ENCODE measurements at places on chromosomes 2 and 18.

DNA sequence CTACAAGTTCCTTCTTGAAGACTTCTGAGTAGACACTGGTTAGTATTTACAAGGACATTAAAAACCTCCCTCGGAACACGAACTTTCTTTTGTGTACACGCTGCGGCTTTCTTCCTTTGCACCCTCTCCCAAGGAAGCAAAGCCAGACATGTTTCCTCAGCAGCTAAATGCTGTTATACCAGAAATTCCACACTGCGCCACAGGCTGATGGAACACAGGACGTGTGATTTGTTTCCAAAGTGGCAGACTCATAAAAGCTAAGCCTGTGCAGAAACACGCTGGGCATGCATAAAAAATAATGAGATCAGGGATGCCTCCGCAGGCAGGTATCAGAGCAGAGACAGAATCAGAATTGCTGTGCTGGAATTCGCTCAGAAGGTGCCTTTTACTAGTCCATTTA, 73.0 kb upstream of the RGPD5 start:
- peaks cover 11% of the 10 kb centered on the region for H3K27me3 ChIP-seq
- peak overlapping the region; percentile 38 for H3K27ac ChIP-seq
- H3K4me3 ChIP-seq, result no peak overlapping the region
- no peak for DNase-seq
- H3K4me1 ChIP-seq, result peaks cover 20% of the 10 kb centered on the region
- H3K36me3 ChIP-seq, result no peaks in the 10 kb centered on the region

- H3K27ac ChIP-seq, result no peak overlapping the region
- no peaks in the 10 kb centered on the region for H3K36me3 ChIP-seq
- no peak overlapping the region for H3K4me3 ChIP-seq
- H3K27me3 ChIP-seq, result peaks cover 39% of the 10 kb centered on the region
- H3K4me1 ChIP-seq, result peaks cover 7% of the 10 kb centered on the region
These were observed 76.5 kb upstream of the APCDD1 start for GRCh38 chr18:10377956-10378355.

DNA sequence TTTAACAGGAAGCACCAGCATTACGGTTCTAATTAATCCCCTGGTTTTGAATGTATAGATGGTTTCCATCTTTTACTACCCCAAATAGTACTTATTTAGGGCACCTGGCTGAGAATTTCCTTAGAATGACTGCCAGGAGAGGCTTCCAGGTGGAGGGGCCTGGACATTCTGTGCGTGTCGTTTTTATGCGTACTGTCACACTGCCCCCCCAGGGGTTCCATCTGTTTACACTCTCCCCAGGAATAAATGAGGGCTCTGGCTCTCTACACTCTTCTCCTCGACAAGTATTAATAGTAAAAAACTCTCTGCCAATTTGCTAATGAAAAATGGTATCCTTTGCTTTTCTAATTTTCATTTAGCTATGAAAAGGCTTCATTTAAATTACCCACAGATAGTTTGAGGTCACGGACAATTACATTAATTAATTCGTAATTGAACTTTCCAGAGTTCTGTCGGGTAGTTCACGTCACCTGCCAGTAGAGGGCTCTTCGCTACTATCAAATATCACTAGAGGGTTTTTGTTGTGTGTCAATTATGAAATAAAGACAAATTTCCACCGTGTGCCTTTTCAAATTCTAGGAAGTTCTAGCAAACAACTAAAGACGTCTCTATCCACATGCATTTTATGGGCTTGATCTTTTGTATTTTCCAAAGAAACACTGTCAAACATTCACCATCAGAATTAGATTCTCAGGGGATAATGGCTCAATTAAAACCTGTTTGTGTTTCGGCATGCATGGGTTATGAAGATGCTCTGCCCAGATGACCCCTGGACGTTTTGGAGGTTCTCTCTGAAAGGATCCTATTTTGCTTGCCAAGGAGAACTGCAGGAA, 88.8 kb upstream of the ASB18 start:
- no peaks in the 10 kb centered on the region for H3K4me1 ChIP-seq
- no peak overlapping the region for H3K27ac ChIP-seq
- no peak overlapping the region for H3K4me3 ChIP-seq
- peaks cover 3% of the 10 kb centered on the region for H3K36me3 ChIP-seq
- no peaks in the 10 kb centered on the region for H3K27me3 ChIP-seq

DNA sequence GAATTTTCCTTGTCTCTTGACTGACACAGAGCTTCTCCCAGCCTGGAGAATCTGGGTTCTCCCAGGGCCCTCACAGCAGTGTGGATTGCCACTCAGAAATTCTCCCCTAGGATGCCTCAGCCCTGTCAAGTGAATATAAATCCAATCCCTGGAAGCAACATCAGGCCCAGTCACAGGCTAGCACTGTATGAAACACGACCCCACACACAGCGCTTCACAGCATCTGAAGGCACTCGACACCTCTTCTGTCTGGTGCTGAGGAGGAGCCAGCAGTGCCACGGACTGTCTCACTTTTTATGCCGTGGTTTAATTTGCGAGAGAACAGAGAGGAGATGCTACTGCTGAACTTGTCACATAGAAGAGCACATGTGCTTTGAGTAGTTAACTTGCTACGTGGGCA, 164.5 kb downstream of the NAPG start:
- H3K27ac ChIP-seq, result no peak overlapping the region
- no peak overlapping the region for H3K4me3 ChIP-seq
- no peaks in the 10 kb centered on the region for H3K36me3 ChIP-seq
- no peaks in the 10 kb centered on the region for H3K4me1 ChIP-seq
- no peak for DNase-seq
- H3K27me3 ChIP-seq, result peaks cover 6% of the 10 kb centered on the region

DNA sequence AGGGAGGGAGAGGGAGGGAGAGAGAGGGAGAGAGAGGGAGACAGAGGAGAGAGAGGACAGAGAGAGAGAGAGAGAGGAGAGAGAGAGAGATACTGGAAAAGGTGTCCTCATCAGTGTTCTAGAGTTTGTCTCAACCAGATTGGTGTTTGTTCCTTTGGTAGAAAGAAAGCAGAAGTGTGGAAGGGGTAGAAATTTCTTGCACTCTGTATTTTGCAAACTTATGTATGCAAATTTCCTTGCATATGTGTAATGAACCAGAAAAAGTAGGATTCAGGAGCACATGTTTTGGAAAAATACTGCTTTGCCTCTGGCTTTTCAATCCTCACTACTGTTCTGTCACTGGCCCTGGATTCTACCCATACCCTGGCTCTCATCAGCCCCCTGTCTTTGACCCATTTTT, 1.1 kb upstream of the SP140 start:
- no peaks in the 10 kb centered on the region for H3K36me3 ChIP-seq
- no peaks in the 10 kb centered on the region for H3K27me3 ChIP-seq
- peaks cover 7% of the 10 kb centered on the region for H3K4me1 ChIP-seq
- DNase-seq, result no peak

- H3K4me1 ChIP-seq, result peaks cover 13% of the 10 kb centered on the region
- peak overlapping the region; percentile 70 for H3K27ac ChIP-seq
- no peaks in the 10 kb centered on the region for H3K27me3 ChIP-seq
- H3K4me3 ChIP-seq, result no peak overlapping the region
- H3K36me3 ChIP-seq, result peaks cover 1% of the 10 kb centered on the region
- no peak for DNase-seq
These were observed 33.8 kb downstream of the LCLAT1 start for GRCh38 chr2:30480703-30481322.

DNA sequence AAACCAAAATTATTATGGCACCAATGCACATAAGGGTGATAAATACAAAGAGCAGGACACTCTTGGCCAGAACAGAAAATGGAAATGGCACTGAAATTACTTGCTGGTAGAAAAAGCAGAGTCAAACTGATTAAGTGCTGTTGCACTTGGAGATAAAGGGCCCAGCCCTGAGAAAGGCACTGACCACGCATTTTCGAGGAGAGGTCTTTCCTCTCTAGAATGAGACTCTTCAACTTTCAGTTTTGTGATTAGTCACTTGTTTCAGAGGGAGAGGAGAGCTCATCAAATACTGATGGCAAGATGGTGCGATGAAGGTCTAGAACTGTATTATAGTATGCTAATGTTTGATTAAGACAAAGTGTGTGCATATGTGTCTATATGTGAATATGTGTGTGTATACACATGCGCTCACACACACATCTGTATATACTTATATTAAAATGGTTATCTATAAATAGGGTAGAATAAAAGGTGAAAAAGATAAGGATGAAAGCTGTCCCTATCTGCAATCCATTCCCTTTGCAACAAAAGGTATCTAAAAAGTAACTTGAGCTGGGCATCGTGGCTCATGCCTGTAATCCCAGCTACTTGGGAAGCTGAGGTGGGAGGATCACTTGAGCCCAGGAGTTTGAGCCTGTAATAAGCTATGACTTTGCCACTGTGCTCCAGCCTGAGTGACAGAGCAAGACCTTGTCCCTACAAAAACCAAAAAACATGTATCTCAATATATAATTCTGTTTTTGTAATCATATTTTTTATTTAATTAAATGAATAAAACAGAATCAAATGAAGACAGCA, 48.8 kb upstream of the ZDBF2 start:
- no peaks in the 10 kb centered on the region for H3K27me3 ChIP-seq
- H3K27ac ChIP-seq, result no peak overlapping the region

DNA sequence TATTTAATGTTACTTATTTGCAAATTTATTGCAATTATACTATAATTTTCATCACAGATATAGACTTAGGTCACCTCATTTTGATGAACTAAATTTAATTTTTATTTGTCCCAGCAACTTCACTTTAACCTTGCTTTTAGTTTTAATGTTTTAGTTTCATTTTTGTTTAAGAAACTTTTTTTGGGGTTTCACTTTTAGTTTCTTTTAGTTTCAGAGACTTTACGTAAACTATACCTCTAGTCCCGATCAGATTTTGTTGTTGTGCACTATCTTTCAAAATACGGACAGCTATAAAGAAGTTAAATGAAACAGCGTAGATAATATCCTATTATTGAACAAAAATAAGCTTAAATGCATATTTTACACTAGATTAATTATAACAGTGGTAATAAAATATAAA, 460.5 kb downstream of the ERBB4 start:
- no peak overlapping the region for H3K27ac ChIP-seq
- H3K36me3 ChIP-seq, result no peaks in the 10 kb centered on the region
- DNase-seq, result no peak
- H3K4me3 ChIP-seq, result no peak overlapping the region
- H3K4me1 ChIP-seq, result no peaks in the 10 kb centered on the region
- H3K27me3 ChIP-seq, result no peaks in the 10 kb centered on the region

GRCh38 chr2:128687565-128687964, 368.9 kb upstream of the HS6ST1 start:
- peaks cover 4% of the 10 kb centered on the region for H3K4me1 ChIP-seq
- peaks cover 6% of the 10 kb centered on the region for H3K27me3 ChIP-seq
- DNase-seq, result no peak
- no peaks in the 10 kb centered on the region for H3K36me3 ChIP-seq
- H3K27ac ChIP-seq, result no peak overlapping the region

GRCh38 chr18:39230086-39230803, 1664.6 kb upstream of the CELF4 start:
- no peaks in the 10 kb centered on the region for H3K27me3 ChIP-seq
- no peak overlapping the region for H3K27ac ChIP-seq
- peaks cover 12% of the 10 kb centered on the region for H3K36me3 ChIP-seq
- DNase-seq, result no peak

- no peak for DNase-seq
- H3K4me1 ChIP-seq, result peaks cover 9% of the 10 kb centered on the region
- peaks cover 14% of the 10 kb centered on the region for H3K27me3 ChIP-seq
- H3K36me3 ChIP-seq, result no peaks in the 10 kb centered on the region
These were observed 109.1 kb upstream of the CTDP1 start for GRCh38 chr18:79570266-79571201.

GRCh38 chr2:229586746-229587705, 127.3 kb downstream of the DNER start:
- H3K27me3 ChIP-seq, result peaks cover 13% of the 10 kb centered on the region
- no peaks in the 10 kb centered on the region for H3K36me3 ChIP-seq
- peak; percentile 74 for DNase-seq
- H3K27ac ChIP-seq, result no peak overlapping the region

DNA sequence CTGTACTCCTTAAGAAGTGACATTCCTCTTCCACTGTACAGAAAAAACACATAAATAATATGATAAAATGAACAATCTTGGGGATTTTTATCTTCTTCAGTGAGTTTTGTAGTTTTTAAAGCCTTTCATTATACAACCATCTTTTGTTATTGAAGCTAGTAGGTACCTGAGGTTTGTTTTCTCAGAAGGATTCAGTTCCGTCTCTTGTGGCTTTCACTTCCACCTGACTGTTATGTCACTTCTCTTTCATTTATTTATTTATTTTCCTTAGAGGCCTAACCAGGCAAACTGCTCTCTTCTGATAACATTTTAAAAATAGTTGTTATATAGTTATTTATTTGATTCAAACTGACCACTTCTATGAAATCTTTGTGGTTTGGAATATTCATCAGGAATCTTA, 464.2 kb downstream of the CCDC85A start:
- H3K27me3 ChIP-seq, result no peaks in the 10 kb centered on the region
- H3K4me3 ChIP-seq, result no peak overlapping the region

DNA sequence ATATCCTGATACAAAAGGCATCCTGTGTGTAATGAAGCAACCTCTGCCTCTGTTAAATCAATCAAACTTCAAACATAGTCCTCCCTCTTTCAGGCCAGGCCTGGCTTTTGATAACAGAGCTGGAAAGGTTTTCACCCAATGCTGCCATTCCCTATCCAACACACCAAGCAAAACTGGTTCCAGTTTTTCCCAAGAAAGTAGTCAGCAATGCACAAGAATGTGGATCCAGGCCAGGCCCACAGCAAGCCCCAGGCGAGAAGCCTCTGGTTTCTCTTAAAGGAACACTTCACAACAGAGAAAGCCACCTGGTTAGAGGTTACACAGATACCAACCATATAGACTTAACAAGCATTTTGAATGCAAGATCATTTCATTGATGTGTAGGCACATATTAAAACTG, 49.2 kb upstream of the CCDC150 start:
- H3K36me3 ChIP-seq, result no peaks in the 10 kb centered on the region
- H3K27me3 ChIP-seq, result peaks cover 13% of the 10 kb centered on the region
- H3K27ac ChIP-seq, result peak overlapping the region; percentile 18
- no peak for DNase-seq
- peaks cover 26% of the 10 kb centered on the region for H3K4me1 ChIP-seq
- H3K4me3 ChIP-seq, result peak overlapping the region; percentile 25

GRCh38 chr18:25180973-25181548, 170.9 kb downstream of the ZNF521 start:
- H3K4me3 ChIP-seq, result no peak overlapping the region
- H3K27ac ChIP-seq, result no peak overlapping the region
- DNase-seq, result no peak

GRCh38 chr2:224401641-224402342, at the start of gene FAM124B:
FAM124B (minus strand) TSS chr2:224402107; CDS start chr2:224401768, 339 bp downstream.
- H3K4me3 ChIP-seq, result no peak within 1 kb of the TSS
- H3K4me1 ChIP-seq, result no peaks in the 10 kb centered on the region
- H3K36me3 ChIP-seq, result no peaks in the 10 kb centered on the region
- DNase-seq, result no peak
- no peaks in the 10 kb centered on the region for H3K27me3 ChIP-seq

GRCh38 chr2:15700131-15700530, 108.5 kb downstream of the DDX1 start:
- no peaks in the 10 kb centered on the region for H3K4me1 ChIP-seq
- no peak overlapping the region for H3K4me3 ChIP-seq
- H3K27ac ChIP-seq, result no peak overlapping the region
- no peaks in the 10 kb centered on the region for H3K36me3 ChIP-seq
- H3K27me3 ChIP-seq, result peaks cover 10% of the 10 kb centered on the region

- DNase-seq, result no peak
- no peaks in the 10 kb centered on the region for H3K27me3 ChIP-seq
- no peak overlapping the region for H3K4me3 ChIP-seq
- peaks cover 1% of the 10 kb centered on the region for H3K36me3 ChIP-seq
- no peaks in the 10 kb centered on the region for H3K4me1 ChIP-seq
These were observed 53.3 kb upstream of the CCDC195 start for GRCh38 chr2:224769489-224769888.

All from progenitor cell of endocrine pancreas (in vitro differentiated cells).